ENCODE measurements at places on chromosomes 12 and 14.

DNA sequence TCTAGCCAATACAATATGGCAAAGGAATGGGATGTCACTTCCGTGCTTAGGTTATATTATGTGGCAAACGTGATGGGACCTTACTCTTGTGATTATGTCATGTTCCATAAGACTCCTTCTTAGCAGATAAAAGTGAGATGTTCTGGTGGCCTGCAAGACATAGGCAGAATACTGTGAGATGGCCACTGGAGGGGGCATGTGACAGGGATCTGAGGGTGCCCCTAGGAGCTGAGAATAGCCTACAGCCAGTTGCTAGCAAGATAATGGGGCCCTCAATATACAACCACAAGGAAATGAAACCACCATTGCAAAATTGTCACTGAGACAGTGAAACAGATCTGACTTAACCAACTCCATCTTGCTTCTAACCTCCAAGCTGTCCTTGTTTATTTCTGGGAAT is 151.4 kb upstream of the SSTR1 start:
- DNase-seq = no peak

- DNase-seq = peak; percentile 100
Observed at GRCh38 chr14:21269252-21270046, at the start of gene HNRNPC. HNRNPC (minus strand) TSS chr14:21269442; CDS start chr14:21234193, 35,249 bp downstream.

DNA sequence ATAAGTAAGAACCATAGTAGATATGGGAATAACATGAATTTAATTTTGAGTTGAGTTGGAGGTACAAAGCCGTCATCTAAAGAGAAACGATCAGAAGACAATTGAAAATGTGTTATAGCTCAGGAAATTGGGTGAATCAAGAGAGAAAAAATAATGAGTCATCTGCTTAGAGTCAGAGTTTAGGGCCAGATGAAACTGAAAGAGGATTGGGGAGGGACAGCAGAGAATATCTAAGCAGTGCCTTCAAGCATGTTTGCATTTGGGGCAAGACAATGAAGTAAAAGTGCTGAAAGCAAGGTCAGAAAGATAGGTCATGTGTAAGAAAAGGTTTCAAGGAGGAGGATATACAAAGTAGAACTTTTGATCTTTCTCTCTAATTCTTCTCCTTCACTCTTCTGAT is 49.4 kb downstream of the SLC15A5 start:
- no peak for DNase-seq

GRCh38 chr14:89165189-89166181 is 251.5 kb downstream of the FOXN3 start:
- DNase-seq = no peak

DNA sequence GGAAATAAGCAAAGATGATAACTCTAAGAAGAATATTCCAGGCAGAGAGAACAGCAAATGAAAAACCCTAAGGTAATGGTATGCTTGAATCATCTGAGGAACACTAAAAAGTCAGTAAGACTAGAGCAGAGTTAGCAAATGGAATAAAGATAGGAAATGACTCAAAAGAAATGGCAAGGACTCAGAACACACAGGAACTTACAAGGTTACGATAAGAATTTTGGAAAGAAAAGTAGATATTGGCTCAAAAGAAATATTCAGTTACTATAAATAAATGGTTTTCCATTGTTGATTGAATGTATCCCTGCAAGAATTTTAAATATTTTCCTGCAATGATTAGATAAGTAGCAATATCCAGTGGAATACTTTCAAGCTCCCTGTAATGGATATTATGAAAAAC is 705.8 kb downstream of the C12orf50 start:
- no peak for DNase-seq
